Activated B cell treated with CpG ODN at 0.5 μM for 24 hours (primary cell): ENCODE measurements at places on chromosomes 7 and 10. TPM values are rescaled to one million over a fixed set of nuclear protein-coding genes. Genes with fewer than 3 reads are reported as not detected.

Gene FAM24A
- not detected in 2 replicates for total RNA-seq

- peaks cover 20% of the 10 kb centered on the region for H3K4me1 ChIP-seq
- peak; percentile 37 for DNase-seq
- H3K27me3 ChIP-seq, result peaks cover 5% of the 10 kb centered on the region
- H3K27ac ChIP-seq, result peak within 1 kb of the TSS; percentile 63
Measured at GRCh38 chr7:98869597-98870120, at the start of gene TMEM130. Gene TMEM130, minus strand, starts transcription at chr7:98870014. Its CDS starts 153 bp downstream, at chr7:98869861.

DNA sequence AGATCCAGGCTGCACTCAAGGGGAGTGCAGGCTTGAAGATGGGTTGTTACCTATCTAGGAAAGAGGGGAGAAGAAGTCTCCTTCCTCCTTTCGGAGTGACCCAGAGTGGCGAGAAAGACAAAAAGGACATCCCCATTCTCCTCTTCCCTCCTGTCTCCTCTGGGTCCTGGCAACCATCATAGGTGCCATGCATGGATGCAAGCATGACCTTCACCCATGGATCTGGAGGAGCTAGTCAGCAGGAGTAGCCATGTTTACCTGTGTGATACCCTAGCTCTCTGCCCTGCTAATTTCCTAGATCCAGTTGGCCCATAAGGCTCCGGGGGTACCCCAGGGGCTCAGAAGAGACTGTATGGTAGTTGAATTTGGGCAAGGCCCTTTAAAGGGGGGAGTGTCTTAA, 17.2 kb upstream of the CROT start:
- H3K4me3 ChIP-seq, result no peak overlapping the region
- no peak overlapping the region for H3K27ac ChIP-seq
- H3K27me3 ChIP-seq, result no peaks in the 10 kb centered on the region

- H3K36me3 ChIP-seq, result no peaks in the 10 kb centered on the region
- H3K27ac ChIP-seq, result no peak overlapping the region
- no peak for DNase-seq
- H3K4me3 ChIP-seq, result no peak overlapping the region
- no peaks in the 10 kb centered on the region for H3K27me3 ChIP-seq
Measured at GRCh38 chr7:18212758-18213157, 185.1 kb upstream of the PRPS1L1 start.

DNA sequence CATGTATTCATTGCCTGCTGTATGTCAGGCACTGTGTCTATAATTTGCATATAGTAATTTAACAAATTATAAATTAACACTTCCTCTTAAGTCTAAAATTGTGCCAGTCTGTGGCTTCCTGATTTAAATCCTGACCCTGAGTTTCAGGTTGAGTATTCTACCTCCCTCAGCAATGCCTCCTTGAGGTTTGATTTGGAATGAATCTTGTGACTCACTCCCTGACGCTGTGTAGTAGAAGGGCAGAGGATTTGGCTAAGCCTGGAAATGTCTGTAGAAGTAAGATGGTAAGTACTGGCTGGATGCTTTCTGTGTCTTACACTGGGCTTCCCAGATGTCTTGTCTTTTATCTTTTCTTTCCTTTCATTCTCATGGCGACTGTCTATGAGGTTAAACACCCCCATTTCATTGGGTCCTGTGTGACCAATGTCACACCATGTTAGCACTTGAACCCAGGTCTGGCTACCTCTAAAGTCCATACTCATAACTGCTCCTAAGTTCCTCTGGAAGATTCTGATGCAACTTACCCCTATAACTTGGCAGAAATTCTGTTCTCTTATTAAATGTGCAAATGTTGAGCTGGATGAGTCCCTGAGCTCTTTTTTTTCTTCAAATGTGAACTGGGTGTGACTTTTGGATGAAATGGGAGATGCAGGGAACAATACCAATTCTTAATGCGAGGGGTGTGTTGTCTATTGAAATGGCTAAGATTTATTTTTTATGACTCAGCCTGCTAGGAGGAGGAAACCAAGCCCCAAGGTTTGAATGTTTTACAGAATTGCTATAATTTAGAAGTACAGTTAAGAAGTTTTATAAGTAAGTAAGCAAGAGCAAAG, 48.5 kb downstream of the PLCE1 start:
- peaks cover 8% of the 10 kb centered on the region for H3K27me3 ChIP-seq
- H3K36me3 ChIP-seq, result no peaks in the 10 kb centered on the region
- H3K4me3 ChIP-seq, result no peak overlapping the region
- no peak for DNase-seq

Gene PIK3AP1
- total RNA-seq, result 156 and 157 TPM in 2 replicates

Gene PPP1R9A
- 1.3 and 1.5 TPM in 2 replicates for total RNA-seq

Gene CYP2W1
- not detected in 2 replicates for total RNA-seq

DNA sequence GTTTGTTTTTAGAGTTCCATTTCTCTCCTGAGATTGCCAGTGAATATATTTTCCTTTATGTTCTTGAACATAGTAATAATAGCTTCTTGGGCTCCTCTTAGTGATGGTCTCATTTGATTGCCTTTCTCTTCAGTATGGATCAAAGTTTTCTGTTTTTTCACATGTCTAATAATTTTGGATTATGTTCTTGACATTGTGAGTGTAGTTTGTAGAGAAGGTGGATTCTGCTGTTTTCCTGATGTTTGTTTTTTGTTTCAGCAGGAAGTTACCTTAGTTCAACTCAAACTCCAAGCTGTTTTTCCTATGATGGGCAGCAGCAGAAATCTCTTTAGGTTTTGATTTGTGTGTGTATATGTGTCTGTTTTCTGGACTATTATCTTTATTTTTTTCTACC, 43.8 kb downstream of the TAF3 start:
- DNase-seq, result no peak
- no peak overlapping the region for H3K4me3 ChIP-seq
- peaks cover 46% of the 10 kb centered on the region for H3K36me3 ChIP-seq
- H3K27me3 ChIP-seq, result no peaks in the 10 kb centered on the region

DNA sequence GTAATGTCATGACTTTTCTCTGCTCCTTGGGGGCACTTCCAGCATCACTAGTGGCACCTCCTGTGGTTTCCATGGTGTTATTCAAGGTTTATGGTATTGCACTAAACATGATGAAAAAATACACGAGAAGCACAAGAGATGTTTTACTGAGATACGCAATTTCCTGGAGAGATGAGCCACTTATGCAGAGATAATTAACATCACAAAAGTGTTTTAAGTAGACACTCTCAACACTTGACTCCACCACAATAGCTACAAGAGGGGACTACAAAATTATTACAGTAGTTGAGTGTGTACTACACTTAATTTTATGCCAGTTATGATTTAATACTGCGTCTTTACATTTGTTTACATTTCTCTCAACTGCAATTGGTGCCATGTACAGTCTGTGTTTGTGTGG, 906.7 kb downstream of the DNAJB9 start:
- H3K4me3 ChIP-seq, result no peak overlapping the region
- H3K4me1 ChIP-seq, result no peaks in the 10 kb centered on the region
- no peaks in the 10 kb centered on the region for H3K27me3 ChIP-seq
- no peak for DNase-seq
- H3K27ac ChIP-seq, result no peak overlapping the region
- no peaks in the 10 kb centered on the region for H3K36me3 ChIP-seq
